T-helper 1 cell (primary cell): ENCODE measurements at places on chromosomes 16 and 17.
A peak's percentile ranks its signal among the peaks of the same experiment; 100 is the strongest.

DNA sequence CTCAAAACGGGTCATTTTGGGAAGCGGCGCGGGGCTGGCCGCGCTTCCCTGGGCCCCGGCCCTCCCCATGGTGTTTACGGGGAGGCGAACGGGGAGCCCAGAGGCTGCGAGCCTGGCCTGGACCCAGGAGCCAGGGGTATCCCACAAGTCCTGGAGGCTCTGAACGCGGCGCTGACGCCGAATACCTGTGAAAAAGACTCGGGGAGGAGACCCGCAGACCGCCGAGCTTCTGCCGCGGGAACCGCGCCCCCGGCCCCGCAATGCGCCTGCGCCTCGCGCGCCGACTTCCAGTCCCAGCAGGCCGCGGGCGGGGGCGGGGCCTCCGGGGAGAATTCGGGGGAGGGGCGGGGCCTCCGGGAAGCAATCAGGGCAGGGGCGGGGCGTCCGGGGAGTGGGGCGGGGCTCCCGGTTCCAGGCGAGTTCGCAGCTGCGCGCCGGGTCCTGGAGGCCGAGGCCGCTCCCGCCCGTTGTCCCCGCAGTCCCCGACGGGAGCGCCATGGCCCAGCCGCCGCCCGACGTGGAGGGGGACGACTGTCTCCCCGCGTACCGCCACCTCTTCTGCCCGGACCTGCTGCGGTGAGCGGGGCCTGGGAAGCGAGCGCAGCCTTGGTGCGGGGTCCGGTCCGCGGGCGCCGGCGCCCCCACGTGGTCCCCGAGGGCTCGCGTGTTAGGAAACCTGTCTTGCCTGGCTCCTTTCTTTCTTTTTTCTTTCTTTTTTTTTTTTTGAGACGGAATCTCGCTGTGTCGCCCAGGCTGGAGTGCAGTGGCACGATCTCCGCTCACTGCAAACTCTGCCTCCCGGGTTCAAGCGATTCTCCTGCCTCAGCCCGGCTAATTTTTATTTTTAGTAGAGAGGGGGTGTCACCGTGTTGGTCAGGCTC lies at the start of gene DECR2:
TSS of gene DECR2 (plus strand) at position 418 of the 881 bp plus-strand sequence. CDS start at position 497, 79 bp downstream.
- peak; percentile 99 for DNase-seq

DNA sequence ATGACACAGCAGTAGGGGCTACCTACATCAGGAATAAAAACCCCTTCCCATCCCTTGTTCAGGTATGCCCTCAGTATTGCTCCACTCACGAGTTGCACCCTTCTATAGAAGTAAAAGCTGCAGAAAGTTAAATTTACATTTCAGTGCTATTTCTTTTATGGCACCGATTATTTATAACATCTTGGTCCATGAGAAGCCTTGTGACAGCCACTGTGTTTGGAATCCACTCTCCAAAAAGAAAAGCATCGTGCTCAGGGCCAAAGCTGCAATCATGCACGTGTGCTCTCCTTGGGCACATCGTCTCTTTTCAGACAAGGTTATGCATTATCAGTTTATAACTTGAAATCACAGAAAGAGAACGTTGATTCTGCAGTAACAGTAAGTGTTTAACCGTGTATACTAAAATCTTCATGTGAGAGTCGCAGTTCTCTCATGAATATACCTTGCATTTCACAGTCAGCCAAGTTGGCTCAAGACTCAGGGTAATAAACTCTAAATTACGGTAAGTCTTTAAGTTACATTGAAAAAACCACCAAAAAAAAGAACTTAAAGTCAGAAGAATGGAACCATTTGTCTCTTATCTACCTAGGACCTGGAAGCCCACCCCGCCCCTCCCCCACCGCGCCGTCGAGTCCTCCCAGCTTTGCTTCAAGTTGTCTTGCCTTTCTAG lies 189.6 kb downstream of the CPPED1 start:
- no peak for DNase-seq

- no peak for DNase-seq
These were observed 42.8 kb downstream of the KANSL1 start for GRCh38 chr17:46150216-46150963.

DNA sequence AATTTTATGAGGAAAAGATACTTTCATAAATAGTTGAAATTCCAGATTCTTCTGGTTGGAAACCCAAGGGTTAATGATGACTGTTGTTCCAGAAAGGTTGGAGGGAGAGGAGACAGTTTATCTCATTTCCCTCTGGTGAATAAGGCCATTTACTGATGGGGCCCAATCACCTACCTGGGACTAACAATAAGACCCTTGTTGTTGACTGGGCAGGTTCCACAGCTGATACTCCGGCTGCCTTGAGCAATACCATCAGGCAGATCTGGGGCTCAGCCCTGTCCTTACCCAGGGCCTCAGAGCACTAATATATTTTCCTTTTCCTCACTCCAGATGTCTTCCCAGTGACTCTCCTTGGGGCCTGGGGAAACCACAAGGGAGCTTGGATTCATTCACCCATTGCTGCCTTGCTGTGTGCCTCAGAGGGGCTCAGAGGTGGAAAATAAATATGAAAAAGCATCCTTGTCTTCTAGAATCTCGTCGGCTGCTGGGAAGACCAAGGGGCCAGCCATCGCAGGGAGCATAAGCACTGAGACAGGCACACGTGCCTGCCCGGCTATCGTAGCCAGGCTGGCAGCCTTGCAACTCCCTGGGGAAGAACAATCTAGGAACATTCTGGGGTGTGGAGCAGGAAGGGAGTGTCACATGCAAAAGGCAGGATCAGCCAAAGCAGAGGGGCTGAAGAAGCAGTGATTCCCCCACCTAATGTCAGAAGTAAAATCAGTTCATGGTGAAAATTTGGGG lies 54.4 kb downstream of the MPRIP start:
- DNase-seq, result no peak

GRCh38 chr16:65572156-65572555 lies 450.3 kb upstream of the CDH11 start:
- no peak for DNase-seq

- DNase-seq, result no peak
These were observed 277.7 kb upstream of the N4BP1 start for GRCh38 chr16:48887646-48888210.

DNA sequence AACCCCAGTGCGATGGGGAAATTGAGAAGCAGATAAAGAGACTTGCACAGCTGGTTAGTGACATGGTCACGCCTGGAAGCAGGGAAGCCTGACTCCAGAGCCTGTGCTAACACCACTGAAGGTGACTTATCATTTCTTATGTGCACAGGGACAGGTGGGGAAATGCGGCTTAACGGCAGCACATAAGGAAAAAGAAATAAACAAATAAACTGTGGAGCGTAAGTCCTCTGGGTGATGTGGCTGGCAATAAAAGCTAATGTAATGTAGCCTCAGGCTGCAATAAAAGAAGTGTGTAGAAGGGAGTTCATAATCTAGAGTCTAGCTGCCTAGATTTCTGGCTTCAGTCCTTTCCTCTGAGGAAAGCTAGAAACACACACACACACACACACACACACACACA lies 10.6 kb downstream of the CDH11 start:
- DNase-seq, result no peak

DNA sequence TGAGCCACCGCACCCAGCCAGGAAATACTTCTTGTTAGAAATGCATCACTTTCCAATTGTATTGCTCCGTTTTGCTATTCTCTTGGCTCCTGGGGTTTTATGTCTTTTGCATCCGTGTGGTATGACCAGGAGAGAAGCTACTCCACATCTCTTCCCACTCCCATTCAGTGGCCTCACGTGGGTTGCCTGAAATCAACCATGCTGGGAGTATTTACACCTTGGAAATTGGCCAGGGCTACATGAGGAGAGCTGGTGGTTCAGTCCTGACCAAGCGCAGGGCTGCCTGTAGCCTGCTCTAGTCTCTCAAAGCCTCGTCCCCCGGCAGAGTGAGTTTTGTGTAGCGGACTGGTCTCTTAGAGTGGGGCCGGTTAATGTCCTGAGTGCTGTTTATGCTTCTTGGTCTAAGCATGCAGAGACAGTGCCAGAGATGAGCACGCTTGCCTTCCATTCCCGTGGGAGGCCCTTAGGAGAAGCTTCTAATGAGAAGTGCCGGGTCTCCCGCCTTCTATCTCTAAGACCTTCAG lies 3.8 kb downstream of the WFDC1 start:
- DNase-seq, result no peak

DNA sequence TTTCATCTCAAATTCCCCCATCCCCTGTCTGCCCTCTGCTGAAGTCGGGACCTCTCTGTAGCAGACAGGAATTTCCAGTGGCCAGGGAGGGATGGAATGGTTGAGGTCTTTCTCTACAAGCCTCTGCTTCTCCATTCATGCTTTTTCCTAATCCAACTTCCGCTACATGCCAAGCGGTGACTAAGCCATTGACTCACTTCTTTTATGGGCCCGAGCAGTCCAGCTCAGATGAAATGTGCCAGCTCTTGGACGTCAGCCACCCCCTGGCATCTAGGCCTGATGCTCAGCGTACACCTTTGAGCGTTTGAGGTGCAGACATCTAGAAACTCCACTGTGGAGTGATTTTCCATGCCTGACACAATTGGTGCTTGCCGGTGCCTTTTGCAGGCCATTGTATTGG lies 40.7 kb upstream of the GPR139 start:
- DNase-seq, result no peak

- DNase-seq, result no peak
These were observed 254.6 kb downstream of the HS3ST3A1 start for GRCh38 chr17:13346996-13347762.

DNA sequence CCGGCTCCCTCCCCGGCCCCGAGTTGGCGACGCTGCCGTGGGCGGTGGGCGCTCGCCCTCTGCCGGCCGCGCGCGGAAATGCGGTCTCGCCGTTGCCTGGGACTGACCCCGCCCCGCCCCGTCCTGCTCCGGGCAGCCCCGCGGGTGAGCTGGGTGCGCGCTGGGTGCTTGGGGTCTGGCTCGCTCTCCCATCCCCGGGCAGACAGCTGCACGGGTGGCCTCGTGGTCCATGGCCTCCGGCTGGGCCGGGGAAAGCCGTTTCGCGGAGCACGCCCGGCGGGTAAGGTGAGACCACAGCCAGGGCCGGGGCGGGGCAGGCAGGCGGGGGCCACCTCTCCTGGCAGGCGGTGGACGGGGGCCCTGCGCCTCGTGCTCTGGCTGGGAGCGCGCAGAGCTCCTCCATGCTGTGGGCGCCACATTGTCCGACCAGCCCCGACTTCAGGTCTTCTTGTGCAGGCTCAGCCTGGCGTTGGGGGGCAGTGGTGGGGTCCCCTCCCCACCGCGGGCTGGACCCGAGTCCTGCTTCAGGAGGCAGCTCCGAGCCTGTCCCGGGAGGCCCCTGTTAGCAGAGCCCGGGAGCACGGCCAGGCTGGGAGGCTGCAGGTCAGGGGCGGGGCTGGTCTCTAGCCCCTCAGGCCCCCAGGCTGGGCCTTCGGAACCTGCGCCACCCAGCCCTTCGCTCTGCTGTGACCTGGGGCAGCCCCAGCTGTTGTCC lies 7.0 kb upstream of the C1QTNF8 start:
- DNase-seq, result peak; percentile 59

DNA sequence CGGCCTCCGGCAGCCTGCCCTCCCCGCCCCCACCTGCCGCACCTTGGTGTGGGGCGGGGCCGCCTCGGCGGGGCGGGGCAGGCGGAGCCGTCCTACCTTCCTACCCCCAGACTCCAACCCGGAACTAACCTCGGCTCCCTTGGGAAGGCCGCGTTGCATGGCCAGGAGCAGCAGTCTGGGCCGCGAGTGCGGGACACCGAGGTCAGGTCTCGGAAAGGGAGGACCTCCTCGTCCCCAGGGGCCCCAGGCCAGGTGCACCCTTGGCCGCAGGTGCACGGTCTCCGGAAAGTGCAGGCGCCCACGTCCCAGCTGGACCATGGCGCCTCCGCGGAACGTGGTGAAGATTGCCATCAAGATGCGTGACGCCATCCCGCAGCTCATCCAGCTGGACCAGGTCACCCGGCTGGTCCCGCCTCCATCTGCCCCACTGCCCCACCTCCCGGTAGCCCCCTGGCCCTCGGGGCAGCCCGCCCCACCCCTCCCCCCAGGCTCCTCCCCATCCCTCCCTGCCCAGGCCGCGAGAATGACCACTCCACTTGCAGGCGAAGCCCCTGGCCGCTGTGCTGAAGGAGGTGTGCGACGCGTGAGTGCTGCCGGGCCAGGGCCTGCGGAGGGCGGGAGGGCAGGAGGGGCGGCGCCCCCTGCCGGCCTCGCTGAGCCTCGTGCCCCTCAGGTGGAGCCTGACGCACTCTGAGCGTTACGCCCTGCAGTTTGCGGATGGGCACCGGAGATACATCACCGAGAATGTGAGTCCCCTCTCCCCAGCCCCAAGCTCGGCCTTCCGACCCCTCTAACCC lies at the start of gene ELMO3:
TSS of gene ELMO3 (plus strand) at position 121 of the 797 bp plus-strand sequence. CDS start at position 317, 196 bp downstream.
- no peak for DNase-seq

GRCh38 chr17:63317166-63317840 lies 128.8 kb downstream of the CYB561 start:
- DNase-seq, result no peak
